ENCODE measurements at places on chromosomes 13 and 19. TPM values are rescaled to one million over a fixed set of nuclear protein-coding genes. Genes with fewer than 3 reads are reported as not detected.

DNA sequence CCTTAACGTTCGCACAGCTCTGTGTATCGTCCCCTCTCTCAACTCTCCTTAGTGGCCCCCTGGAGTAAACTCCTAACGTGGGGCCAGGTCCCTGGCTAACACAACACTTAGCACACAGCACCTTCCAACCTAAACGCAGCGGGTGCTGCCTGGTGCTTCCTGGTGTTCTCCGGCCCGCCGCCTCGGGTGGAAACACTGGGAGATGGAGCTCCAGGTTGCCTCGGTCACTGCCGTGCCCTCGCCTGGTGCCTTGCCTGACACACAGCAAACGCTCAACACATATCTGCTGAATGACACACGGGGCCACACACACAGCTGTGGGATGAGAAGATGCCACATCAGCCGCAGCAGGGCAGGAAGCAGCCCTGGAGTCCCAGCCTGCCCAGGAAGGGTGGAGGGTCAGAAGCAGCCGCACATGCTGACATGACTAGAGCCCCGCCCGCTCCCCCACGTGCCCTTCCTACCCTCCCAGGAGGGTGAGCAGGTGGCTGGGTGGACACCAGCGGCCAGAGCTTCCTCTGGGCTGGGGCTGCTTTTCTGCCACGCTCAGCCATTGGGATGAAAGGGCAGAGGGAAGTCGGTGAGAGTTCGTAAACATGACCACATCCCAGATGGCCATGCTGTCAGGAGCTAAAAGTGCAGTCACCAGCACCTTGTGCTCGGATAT is 6.6 kb downstream of the PEPD start:
- no peak for DNase-seq

- DNase-seq = no peak
These were observed 30.9 kb downstream of the ATP4B start for GRCh38 chr13:113627136-113627535.

- no peak for DNase-seq
These were observed 36.1 kb upstream of the EIF3G start for GRCh38 chr19:10155839-10156238.

DNA sequence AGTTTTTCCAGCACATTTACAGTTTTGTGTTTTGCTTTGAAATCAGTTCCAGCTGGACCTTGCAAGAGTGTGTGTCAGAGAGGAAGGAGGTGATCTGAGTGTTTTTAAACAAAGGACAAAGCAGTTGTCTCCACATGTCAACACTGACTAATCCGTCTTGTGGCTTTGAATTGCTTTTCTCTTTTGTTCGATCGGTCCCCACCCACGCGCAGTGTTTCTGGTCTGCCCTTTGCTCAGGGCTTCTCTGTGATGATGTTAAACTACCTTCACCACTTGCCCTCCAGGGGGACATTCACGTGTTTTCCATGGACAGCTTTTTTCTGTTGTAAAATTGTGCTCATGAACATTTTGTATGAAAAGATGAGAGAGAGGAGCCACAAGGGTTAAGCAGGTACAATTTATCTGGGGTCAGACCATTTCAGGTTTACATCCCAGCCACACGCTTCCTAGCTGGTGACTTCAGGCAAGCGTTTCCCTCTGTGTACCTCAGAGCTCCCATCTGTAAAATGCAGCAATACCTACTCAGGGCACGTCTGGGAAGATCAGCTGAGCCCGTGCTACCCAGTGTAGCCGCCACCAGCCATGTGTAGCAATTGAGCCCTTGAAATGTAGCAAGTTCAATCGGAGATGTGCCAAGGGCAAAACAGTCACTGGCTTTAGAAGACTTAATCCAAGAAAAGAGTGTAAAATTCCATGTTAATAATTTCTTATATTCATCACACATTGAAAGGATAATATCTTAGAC is 13.5 kb upstream of the PLA2G4C start:
- no peak for DNase-seq

DNA sequence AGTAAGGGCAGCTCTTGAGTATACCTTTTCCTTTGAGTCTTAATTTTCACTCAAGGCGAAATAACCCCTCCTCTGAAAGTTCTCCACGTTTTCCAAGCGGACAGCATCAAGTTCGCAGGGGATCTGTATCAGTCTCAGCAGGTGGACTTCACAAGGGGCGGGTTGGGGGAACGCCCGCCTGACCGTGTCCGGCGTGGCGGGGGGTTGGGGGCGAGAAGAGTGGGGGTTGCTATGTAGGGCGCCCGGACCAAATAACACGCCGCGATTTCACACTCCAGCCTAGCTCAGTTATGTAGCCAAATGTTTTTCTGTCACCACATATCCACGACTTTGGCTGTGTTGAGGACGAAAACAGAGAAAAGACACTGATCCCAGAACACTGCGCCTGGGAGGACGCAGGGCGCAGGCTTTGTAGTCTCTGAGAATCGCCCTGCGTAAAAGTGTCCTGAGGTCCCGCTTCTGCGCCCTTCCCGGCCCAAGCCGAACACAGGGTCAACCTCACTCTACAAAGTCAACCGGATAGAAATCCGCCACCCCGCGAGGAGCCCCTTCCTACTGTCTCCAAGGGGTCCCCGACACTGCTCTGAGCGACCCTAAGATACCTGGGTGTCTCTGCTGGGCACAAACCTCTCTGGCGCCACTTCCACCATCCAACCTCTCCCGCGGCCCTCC is 524 bp downstream of the RUBCNL start:
- DNase-seq = peak; percentile 43

GRCh38 chr19:3784607-3785450 is 1.4 kb downstream of the MATK start:
- DNase-seq = no peak

DNA sequence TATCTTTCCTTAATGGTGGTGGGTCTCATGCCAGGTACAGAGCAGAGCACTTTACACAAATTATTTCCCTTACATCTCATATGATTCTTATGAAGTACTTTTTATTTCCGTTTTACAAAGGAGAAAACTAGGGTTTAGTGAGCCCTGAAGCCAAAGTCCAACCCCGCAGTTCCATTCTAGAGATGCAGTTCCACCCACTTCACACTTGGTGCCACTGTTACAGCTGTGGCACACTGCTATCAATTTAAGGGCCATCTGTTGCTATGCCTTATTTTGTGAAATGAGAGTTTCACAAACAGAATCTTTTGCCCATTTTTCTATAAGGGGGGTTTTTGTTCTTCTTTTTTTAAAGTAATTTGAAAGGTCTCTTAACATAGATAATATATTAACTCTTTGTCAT is 12.9 kb downstream of the MIPEP start:
- peak; percentile 19 for DNase-seq

DNA sequence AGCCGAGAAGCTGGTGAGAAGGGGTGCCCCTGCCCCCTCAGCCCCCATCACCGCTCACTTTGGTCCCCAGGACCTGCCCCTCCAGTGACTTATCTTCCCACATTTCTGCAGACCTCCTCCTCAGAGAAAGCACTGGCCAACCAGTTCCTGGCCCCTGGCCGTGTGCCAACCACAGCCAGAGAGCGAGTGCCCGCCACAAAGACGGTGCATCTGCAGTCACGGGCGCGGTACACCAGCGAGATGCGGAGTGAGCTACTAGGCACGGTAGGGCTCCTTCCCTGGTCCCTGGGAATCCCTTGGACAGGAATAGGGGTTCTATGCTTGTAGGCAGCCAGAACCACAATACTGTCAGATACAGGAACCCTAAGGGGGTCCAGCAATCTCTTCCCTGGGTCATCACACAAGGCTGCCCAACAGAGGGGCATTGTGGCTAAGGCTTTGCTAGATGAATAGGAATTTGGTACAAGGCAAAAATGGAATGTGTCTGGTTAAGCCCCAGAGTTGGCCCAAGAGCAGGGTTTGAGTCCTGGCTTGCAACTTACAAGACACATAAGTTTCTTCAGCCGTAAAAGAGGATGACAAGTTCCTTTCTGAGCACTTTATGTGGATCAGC is 1.0 kb downstream of the USE1 start:
- no peak for DNase-seq

DNA sequence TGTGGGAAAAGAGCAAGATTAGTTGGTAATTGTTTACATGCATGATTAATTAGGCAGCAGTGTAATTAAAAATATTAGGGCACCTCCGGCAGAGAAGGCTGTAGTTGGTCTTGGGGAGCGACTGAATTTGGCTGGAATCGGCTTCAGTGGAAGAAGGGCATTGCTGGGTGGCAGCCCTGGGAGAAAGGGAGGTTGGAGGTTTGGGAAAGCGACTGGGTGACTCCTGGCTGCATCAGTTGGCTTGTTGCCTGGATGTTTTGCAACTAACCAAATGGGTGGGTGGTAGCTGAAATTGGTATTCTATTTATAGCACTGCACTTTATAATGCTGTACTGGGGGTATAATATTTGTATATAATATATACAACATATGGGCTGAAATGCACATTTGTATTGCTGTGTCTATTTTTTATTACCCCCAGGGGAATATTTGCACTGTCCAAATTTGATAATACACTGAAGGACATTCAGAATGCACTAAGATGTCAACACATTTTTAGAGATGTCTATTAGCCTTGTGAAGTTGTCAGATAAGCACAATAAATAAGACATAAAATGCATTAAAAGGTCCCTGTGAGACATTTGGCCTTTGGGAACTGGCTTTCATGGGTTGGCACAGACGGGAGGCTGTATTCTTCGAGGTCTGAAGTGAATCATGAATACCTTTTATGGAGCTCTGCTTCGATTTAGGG is 1.7 kb downstream of the B3GLCT start:
- no peak for DNase-seq

DNA sequence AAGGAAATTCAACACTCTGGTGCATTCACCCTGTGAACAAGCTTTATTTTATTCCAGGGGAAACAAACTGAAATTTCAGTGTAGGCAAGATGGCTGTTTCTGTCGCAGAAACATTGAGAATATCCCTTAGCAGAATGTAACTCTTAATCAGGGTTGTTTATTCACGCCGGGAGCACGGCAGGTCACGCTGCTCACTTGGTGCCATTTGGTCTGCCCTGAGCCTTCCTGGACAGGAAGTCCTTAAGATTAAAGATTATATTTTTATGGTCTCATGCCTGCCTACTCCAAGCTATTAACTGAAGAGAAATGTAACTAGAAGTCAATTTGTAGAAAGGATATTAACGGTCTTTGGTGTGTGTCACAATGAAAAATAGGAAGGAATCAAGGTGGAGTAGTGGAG is 185.3 kb upstream of the ARGLU1 start:
- DNase-seq = no peak

DNA sequence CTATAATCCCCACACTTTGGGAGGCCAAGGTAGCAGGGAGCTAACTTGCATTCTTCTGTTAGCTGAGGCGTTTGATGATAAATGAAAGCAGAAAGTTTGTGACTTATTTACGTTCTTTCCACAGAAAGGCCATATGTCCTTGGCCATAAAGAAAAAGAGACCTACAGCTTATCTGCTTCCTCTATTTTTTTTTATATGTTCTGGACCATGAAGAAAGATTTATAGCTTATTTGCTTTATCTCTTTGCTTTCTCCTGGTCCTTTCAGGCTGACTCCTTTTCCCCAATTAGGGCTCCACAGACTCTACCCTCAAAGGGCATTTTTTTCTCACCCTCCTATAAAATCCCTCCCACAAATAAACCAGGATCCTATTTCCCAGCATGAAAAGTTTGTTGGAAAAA is 1.5 kb upstream of the ZNF616 start:
- DNase-seq = no peak

DNA sequence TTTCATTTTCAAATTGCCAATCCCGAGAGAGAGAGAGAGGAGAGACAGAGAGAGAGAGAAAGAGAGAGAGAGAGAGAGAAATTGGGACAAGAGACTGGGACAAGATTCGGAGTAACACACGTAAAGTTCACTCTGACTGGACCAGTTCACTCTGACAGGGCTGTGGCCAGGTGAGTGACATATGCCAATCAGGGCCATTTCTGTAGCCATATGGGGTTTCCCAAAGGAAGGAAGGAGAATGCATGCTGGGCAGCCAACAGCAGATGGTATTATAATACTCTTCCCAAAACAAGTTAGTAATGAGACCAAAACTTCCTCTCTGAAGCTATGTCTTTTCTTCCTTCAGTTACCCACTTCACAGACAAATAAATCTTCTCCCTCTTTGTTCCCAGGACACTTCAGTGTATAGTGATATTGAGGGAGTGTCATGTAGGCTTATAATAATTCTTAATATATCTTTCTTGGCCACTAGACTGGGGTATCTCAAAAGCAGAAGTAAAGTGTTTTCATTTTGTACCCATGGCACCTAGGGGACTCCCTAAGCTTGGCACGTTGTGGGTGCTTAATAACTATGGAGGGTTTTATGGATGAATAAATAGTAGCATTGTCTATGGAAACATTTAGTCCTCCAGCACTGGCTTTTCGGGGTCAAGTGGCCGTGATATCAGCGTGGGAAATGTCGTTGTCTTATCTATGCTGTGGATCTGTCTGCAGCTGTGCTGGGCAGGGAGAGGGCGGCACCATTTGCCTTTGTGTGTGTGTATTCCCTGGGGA is 51.6 kb downstream of the SERP2 start:
- no peak for DNase-seq

GRCh38 chr13:98097749-98098148 is 45.1 kb upstream of the FARP1 start:
- no peak for DNase-seq

GRCh38 chr13:89401264-89401675 is 1730.1 kb downstream of the SLITRK5 start:
- no peak for DNase-seq

DNA sequence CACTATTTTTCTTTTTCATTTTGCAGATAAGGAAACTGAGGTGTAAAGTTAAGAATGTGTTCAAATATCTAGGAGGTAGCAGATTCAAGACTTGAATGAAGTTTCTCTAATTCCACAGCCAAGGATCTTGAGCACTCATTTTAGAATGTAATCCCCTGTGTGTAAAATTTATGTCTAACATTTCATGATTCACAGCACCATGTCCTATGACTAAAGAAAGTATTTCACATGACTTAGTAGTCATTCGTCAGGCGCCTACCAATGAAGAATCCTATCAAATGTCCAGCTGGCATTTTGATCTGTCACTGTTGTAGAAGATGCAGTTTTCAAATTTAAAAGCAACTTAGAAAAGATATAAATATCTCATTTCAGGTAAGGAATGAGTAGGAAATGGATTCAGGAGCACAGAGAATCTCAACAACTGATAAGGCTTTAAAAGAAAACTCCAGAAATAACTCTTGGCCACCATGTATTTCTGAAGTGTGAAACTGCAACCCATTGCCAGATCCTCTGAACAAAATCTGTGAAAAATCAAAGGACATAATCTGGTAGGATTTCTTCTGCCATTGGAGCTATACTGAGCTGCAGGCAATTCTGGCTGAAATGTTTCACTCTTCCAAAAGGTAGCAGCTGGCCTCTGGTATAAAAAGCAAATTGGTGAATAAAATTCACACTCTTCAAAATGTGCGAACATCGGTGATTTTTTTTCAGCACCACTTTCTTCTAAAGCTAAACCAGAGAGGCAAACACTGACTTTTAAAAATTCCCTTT is 92.2 kb downstream of the DCLK1 start:
- DNase-seq = no peak

GRCh38 chr19:10690341-10690781 is 10.9 kb upstream of the QTRT1 start:
- DNase-seq = no peak

DNA sequence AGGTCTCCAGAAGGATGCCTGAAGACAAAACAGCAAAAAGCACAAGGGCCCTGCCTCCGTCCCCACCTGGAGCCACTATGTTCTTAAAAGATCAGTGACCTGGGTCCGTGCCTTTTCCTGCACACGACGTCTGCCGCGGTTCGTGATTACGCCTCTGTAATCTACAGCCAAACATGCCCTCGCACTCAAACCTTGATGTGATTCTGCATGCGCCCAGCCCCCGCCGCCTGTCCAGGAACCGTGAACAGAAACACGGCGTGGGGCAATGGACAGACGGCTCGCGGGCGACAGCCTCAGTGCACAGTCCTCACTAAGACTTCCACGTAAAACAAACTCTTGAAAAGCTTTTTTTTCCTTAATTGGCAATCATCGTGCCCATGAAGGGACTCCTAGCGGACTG is 15.5 kb downstream of the C13orf46 start:
- DNase-seq = no peak

The MTUS2 gene
- total RNA-seq = 9.8 TPM
